ENCODE measurements at places on chromosomes 16 and 17.

- no peak for DNase-seq
Observed at GRCh38 chr17:35612924-35613521, 25.9 kb downstream of the AP2B1 start.

DNA sequence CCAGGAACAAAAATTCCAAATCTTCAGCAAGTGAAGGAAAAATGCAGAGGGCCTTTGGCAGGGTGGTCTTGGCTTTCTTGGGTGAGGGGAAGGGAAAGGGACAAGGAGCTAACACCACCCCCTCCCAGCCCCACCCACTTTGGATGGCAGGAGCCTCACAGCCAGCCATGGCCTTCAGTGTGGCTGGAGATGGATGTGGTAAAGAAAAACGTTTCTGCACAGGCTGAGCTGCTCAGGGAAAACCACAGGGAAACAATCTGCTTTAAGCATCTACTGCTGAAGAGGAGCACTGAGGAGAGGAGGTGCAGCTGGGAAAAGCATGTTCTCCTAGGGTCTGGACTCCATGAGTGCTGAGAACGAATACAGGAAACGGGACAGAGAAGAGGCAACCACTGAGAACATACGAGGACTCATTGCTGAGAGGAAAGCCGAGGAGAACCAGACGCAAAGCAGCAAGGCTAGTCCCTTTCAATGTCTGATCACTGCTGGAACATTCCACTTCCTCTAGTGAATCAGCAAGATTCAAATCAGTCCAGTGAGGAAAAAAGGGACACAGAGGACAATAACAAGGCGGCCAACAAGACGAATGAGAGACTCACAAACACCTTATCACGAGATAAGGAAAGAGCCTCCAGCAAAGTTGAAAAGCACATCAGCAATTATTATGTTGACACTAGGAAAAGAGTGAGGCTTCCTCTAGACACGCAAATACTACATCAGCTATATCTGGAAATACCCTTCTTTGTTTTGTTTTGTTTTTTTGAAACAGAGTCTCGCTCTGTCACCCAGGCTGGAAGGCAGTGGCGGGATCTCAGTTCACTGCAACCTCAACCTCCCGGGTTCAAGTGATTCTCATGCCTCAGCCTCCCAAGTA lies 41.7 kb downstream of the ZZEF1 start:
- DNase-seq: no peak

DNA sequence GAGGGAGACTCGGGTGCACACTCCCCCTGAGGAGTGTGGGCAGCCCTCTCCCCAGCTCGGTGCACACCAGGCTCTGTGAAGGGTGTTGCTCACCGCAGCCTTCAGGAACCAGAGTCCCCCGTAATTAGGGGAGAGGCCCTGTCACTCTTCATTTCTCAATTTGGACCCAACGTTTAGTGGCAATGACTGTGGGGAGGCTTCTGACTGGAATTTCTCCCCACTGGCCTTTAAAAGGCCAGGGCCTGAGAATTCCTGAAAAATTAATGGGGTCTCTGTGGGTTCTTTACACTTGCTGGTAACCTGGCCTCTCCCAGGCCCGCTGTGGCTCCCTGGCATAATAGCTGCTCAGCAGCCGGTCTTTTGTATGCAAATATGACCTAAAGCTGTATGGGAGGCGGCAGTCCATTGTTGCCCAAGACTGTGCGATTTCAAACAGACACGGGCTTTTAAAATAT lies 209.7 kb downstream of the MSI2 start:
- no peak for DNase-seq

GRCh38 chr17:73010414-73010813 lies 82.1 kb downstream of the SLC39A11 start:
- no peak for DNase-seq

DNA sequence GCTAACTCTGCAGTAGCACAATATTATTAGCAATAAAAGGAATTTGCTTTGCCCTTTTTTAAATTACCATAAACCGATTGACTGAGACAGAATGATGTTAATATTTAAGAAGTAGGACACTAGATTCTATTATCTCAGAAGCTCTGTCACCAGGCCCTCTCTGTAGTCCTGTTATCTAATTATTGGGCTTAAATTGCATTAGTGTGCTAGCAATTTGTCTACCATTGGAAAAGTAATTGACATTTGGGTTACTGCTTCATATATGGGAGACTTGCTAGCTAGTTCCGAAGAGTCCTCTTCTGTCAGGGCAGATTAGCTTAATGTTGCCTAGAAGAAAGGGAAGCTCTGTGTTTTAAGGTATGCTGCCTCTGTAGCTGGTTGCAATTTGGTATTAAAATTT lies 1107.3 kb upstream of the EEF2KMT start:
- no peak for DNase-seq

- DNase-seq: no peak
Observed at GRCh38 chr16:57422026-57422944, 17.7 kb downstream of the CCL17 start.

- no peak for DNase-seq
Observed at GRCh38 chr17:48751733-48752398, 23.3 kb upstream of the HOXB13 start.

GRCh38 chr16:11389083-11389482 lies 43.8 kb downstream of the RMI2 start:
- no peak for DNase-seq

DNA sequence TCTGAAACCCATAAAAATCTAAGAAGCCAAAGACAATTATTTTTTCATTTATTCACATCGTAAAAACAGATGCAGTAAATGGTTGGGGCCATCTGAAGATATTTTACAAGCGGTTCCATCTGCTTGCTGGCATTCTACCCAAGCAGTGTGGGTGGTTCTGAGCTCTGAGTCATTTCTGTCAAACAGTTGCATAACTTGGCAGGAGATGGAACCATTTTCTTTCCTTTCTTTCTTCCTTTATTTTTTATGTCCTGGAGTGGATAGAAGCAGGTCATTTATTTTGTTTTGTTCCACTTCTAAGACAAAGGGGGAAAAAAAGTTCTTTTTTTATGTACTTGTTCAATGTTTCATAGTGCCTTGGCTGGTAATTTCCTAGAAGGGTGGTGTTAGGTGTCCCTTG lies 1151.9 kb upstream of the GOT2 start:
- DNase-seq: no peak

DNA sequence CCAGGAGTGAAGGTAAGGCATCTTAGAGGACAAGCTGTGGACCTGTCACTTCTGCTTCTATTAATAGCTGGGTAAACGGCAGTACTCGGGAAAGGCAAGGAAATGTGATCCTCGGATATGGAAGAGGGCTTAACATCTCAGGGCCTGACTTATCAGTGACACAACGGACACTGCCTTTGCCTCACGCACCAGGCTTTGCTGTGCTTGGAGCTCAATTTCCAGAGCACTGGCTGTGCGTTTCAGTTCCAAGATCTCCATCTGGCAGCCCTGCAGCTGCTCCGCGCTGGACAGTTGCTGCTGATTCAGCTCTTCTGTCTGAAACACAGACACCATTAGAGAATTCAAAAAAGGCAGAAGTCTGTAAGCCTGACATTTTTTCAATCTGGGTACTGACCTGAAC lies 3.5 kb downstream of the KRT40 start:
- no peak for DNase-seq

- DNase-seq: no peak
Observed at GRCh38 chr16:86302421-86303109, 207.8 kb upstream of the FOXF1 start.

DNA sequence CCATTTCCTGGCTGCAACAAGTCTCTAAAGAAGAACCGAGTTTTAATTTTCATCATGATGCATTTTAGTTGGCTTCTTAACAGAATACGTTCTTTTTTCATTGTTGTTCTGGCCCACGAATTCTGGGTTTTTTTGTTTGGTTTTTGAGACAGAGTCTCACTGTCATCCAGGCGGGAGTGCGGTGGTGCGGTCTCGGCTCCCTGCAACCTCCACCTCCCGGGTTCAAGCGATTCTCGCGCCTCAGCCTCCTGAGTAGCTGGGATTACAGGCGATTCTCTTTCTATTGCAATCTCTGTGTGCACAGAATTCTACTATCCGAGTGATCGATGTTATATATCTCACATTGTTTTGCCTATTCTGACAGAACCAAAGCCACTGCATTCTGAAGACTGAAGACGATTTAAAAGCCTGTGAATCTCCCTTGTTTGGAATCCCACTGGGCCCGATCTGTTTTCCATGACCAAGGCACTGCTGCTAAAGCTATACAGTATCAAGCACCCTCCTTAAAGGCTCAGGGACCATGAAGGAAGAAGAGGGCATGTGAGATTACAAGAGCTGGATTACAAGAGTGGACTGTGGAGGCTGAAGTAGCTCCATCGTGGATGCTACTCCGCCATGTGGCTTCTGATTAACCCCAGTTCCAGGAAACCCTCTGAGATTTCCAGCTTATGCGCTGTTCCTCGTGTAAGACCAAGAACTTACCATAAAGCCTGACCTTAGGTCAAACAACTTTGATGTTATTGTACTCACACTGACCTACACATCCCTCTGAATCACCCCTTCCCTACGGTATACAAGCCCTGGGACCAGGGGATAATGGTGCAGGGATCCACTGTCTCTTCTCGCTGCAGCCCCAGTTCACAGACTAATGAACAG lies 44.3 kb downstream of the ADCY9 start:
- no peak for DNase-seq

- DNase-seq: no peak
Observed at GRCh38 chr17:37510056-37510455, 20.4 kb downstream of the DUSP14 start.

GRCh38 chr16:19488213-19488640 lies 33.7 kb downstream of the GDE1 start:
- DNase-seq: no peak

DNA sequence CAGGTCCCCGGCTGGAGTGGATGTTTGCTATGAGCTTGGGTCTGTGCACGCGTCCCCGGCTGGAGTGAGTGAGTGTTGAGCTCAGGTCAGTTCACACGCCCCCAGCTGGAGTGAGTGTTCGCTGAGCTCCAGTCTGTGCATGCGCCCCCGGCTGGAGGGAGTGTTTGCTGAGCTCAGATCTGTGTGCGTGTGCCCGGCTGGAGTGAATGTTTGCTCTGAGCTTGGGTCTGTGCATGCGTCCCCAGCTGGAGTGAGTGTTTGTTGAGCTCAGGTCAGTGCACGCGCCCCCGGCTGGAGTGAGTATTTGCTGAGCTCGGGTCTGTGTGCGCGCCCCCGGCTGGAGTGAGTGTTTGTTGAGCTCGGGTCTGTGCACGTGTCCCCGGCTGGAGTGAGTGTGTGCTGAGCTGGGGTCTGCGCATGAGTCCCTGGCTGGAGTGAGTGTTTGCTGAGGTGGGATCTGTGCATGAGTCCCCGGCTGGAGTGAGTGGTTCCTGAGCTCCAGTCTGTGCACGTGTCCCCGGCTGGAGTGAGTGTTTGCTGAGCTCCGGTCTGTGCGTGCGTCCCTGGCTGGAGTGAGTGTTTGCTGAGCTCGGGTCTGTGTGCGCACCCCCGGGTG lies 284.2 kb downstream of the SNX29 start:
- DNase-seq: no peak

DNA sequence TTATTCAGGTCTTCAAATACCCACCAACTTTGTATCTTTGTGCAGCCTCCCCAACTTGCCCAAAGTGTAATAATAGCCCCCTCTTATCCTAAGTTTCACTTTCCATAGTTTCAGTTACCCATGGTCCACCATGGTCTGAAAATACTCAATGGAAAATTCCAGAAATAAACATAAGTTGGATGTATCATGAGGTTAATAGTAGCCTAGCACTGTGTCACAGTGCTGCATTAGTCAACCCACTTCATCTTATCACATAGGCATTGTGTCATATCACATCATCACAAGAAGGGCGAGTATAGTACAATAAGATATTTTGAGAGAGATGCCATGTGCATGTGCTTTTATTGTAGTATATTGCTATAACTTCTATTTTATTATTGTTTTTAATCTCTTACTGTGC lies 21.9 kb downstream of the OMG start:
- no peak for DNase-seq

DNA sequence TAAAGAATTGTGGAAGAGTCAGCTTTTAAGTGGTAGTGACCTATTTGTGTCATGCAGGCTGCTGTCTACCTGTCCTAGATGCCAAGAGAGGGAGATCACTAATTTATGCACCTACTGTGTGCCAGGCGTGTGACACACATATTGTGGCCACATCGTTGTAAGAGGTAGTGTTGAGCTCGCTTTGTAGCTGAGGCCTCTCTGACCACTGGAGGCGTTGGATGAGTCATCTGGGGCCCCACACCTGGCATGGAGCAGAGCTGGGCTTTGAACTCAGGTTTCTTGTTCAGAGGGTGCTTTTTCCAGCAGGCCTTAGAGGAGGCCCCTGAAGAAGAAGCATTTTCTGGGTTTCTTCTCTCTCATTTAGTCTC lies 52.3 kb upstream of the LGALS9 start:
- DNase-seq: no peak

DNA sequence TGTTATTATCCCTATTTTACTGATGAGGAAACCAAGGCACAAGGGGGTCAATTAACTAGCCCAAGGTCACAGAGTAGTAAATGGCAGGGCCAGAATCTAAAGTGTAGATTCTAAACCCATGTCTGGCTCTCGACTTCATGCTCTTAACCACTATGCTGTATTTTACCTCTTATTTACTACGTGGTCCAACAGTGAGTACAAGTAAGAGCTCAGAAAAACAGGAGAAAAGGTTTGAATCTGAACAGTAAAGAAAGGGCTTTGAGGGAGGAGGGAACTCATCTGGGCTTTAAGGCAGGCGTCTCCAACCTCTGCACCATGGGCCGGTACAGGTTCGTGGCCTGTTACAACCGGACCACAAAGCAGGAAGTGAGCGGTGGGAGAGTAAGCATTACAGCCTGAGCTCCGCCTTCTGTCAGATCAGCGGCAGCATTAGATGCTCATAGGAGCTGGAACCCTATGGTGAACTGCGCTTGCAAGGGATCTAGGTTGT lies 62.9 kb downstream of the SMURF2 start:
- peak; percentile 24 for DNase-seq

GRCh38 chr16:3954411-3954921 lies 74.0 kb upstream of the CREBBP start:
- no peak for DNase-seq

DNA sequence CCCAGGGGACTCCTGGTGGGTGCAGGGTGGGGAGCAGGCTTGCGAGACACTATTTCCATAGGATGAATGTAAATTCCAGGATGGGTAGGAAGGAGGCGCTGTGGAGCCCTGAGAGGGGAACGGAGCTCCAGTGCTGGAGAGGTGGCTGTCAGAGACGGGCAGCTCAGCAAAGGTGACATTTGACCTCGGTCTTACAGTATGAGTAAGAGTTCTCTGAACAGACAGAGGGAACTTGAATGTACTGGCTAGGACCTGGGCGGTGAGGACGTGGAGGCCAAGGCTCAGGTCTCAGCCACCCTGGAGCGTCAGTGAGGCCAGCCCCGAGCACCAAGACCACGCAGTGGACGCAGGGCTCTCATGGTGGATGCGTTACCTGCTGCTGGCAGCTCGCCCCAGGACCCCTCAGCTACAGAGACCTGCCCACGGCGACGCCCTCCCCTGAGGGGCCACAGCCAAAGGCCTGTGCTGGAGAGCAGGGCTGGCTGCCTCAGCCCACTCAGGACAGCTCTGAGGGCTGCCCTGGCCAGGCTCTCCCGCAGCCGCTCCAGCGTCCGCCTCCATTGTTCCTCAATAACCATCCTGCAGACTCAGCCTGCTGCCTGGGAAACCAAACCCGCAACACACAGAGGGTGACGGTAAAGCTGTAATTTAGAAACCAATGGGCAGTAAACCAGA lies 65.9 kb upstream of the TNRC6C start:
- DNase-seq: no peak
